ENCODE measurements at places on chromosomes 16 and 17.

GRCh38 chr16:90043526-90043925 lies 24.3 kb upstream of the DBNDD1 start:
- no peak for DNase-seq

DNA sequence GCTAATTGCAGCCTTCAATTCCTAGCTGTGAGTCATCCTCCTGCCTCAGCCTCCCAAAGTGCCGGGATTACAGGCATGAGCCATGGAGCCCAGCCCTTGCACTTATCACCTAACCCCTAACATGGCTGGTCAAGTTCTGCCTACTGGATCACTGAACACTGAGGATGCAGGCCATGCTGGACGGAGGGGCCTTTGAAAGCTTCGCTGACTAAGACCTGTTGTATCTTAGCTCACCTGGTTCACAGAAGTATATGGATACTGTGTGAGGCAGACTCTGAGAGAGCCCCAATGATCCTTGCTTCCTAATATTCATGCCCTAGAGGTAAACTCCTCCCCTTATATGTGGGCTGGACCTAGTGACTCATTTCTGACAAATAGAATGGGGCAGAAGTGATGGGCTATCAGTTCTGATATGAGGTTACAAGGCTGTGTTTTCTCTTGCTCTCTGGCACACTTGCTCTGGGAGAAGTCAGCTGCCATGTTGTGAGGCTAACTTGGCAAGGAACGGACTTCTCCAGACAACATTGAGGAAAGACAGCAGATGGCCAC lies 11.7 kb upstream of the TMIGD1 start:
- no peak for DNase-seq

GRCh38 chr17:35255316-35255715 lies 12.4 kb downstream of the SLFN5 start:
- no peak for DNase-seq

DNA sequence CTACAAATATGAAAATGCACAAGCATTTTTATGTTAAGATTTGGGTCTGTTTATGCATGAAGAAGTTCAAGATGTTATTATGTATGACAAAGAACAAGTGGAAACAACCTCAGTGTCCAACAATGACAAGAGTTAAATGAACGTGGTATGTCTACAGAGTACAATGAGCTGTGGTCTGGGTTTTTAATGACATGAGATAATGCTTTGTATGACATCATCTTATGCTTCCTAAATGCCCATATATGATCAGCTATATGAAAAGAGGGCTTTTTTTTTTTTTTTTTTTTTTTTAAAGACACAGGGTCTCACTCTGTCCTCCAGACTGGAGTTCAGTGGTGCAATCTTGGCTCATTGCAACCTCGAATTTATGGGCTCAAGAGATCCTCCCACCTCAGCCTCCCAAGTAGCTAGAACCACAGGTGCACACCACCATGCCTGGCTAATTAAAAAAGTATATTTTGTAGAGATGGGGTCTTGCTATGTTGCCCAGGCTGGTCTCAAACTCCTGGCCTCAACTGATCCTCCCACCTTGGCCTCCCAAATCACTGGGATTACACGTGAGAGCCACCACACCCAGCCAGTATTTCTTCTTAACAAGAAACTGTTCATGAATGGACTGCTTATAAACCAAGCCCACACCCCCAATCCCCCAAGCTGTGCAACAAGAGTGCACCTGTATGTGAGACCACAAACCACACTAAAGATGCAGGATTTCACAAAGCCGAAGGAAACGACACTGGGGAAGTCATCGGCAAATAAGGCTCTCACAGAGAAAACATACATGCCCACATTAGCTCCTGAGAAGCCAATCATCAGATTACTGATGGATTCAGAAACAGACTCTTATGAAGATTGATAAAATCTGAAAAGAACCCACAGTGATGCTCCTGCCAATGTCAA lies 114.5 kb downstream of the CPPED1 start:
- no peak for DNase-seq

GRCh38 chr17:82595893-82596292 lies 52.4 kb downstream of the WDR45B start:
- no peak for DNase-seq

DNA sequence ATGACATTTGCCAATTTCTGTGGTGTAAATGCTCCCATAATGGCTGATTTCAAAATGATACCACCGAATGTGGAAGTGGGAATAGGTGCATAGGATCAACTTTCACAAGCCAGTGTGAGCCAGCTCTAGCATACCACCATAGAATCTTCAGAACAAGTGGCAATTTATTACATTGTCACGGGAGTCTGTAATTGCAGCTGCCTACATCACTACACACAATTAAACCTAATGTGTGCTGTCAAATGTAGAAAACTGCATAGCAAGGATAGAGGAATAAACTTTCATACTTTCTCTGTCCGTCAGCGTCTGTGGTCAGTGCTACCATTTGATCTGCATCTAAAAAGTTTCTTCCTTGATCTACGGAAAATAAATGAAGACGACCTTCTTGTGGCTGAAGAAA lies 417.8 kb upstream of the TOM1L1 start:
- no peak for DNase-seq

GRCh38 chr16:47617732-47618131 lies 156.6 kb downstream of the PHKB start:
- DNase-seq = no peak

GRCh38 chr17:81961087-81961511 lies at the start of gene NOTUM:
TSS of gene NOTUM (minus strand) at chr17:81961187. CDS start at chr17:81960909, 278 bp downstream.
- DNase-seq = peak; percentile 68

DNA sequence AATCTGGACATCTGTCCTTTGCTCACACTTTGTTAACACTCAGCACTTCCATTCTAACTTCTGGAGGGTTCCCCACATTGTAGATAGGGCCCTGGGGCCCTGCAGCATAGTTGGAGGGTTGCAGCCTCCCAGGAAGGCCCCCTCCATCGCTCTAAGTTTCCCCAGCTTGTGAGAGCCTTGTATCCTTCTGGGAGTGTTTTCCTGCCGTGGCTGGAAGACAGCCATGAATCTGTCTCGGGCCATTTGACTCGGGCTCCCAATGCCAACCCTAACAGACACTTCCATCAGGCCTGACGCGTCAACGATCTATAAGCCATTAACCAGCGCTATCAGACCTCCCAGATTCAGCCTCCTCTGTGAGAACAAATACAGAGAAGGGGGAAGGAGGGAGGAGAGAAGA lies 263.7 kb upstream of the RPL38 start:
- DNase-seq = no peak

- DNase-seq = peak; percentile 79
Measured at GRCh38 chr17:74864866-74865395, 5.2 kb upstream of the GRIN2C start.

- DNase-seq = peak; percentile 95
Measured at GRCh38 chr16:28879841-28880588, 1.7 kb downstream of the ATP2A1 start.

DNA sequence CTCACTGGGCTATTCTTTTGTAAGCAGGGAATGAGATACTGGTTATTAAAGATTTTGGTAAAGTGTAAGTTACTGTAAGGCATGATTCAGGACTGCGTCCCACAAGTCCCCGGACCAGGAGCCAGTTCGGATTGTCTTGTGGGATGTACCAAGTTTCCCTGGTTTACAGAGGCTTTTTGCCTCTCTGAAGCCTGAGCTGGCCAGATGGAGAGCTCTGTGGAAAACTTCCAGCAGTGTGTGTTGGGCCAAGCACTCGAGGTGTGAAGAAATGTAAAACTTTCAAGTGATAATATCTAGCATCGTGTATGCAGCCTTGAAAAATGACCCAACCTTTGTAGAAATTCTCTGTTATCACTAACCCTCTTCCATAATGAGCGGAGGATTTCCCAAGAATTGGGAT lies 2.4 kb downstream of the EPN2 start:
- no peak for DNase-seq

GRCh38 chr16:69579783-69580481 lies 14.2 kb downstream of the NFAT5 start:
- DNase-seq = no peak

DNA sequence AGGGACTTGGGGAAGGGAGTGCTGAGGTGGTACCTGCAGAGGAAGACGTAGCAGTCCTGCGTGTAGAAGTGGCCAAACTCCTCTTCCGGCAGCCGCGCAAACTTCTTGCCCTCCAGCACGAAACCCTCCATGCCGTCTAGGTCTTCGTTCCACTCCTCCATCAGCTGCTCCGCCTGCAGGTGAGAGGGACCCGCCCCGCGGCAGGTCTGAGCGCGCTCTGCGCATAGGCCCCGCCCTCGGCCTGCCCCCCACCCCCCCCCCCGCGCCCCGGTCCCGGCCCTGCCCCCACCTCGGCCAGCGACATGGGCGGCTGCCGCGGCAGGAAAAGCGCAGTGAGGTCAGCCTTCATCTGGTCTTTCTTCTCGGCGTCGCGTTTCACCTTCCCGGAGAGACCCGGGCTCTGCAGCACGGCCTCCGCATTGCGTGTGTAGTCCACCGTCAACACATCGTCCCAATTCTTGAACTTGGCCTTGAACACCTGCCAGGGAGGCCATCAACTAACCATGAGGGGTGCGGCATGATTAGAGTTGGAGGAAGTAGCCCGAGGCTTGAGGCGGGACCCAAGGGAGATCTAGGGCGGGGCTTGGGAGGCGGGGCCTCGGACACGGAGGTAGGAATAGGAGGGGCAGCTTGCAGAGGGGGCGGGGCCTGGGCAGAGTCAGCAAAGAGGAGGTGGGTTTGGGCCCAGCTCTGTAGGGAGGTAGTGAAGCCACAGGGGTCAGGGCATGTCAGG lies 11.5 kb downstream of the FLII start:
- DNase-seq = peak; percentile 92

- DNase-seq = no peak
Measured at GRCh38 chr16:67464565-67464964, 16.4 kb downstream of the ATP6V0D1 start.

DNA sequence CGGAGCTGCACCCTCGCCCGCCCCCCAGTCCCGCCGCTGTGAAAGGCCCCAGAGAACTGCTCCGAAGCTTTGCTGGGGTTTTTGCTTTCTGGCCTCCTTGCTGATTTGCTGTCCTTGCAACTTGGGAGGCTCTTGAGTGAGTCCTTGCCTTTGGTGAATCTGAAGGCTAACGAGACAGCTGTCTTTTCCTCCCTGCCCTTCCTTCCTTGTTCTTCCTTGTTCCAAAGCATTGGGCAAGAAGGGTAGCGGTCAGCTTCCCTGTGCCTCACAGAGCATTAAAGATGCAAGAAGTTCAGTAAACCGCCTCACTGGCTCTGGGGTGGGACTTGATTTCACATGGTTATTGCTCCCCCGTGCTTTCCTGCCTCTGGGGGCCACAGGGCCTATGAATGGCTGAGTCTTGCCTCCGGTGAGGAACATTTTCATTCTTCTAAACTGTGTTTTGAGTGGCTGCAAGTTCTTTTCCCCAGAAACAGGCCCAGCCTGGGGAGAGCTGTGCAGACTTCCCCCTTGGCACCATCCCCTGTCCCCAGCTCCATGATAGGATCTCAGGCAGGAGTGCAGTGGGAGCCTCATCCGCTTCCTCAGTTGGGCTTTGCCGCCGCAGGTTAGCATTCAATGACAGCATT lies 1.4 kb downstream of the YPEL2 start:
- DNase-seq = no peak

DNA sequence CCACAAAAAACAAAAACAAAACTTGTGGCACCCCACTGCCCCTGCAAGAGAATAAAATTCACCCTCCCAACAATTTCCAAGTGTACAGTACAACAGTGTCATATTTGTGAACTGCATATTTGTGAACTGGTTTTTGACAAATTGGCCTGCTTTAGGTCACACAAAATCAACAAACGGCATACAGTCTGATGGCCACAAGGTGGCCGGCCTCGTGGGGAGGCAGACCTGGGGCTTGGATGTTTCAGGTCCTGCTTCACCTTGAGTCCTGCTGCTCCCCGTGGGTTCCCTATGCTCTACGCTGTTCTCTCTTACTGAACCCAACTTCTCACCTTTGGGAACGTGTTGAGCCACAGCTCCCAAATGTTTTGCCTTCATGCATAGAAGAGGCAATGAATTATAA lies 102.2 kb downstream of the CDK5R1 start:
- DNase-seq = peak; percentile 40

GRCh38 chr17:21458054-21458453 lies 81.9 kb downstream of the KCNJ12 start:
- DNase-seq = no peak

- no peak for DNase-seq
Measured at GRCh38 chr16:27786221-27786922, 236.4 kb downstream of the KATNIP start.

GRCh38 chr17:31561469-31562375 lies 170.2 kb downstream of the RAB11FIP4 start:
- no peak for DNase-seq

GRCh38 chr16:47644661-47645060 lies 183.5 kb downstream of the PHKB start:
- DNase-seq = no peak

DNA sequence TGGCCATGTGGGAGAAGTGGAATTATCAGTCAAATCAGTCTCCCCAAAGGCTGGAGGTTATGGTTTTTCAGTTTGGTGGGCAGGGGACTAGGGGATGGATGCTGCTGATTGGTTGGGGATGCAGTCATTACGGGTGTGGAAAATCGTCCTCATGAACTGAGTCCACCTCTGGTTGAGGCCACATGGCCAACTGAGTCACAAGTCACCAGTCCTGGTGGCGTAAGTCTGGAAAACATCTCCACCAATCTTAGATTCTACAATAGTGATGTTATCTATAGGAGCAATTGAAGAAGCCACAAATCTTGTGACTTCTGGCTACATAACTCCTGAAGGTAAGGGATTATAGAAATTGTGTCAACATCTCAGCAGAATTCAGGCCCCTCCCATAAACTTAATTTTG lies 5.2 kb upstream of the RNF135 start:
- DNase-seq = no peak

DNA sequence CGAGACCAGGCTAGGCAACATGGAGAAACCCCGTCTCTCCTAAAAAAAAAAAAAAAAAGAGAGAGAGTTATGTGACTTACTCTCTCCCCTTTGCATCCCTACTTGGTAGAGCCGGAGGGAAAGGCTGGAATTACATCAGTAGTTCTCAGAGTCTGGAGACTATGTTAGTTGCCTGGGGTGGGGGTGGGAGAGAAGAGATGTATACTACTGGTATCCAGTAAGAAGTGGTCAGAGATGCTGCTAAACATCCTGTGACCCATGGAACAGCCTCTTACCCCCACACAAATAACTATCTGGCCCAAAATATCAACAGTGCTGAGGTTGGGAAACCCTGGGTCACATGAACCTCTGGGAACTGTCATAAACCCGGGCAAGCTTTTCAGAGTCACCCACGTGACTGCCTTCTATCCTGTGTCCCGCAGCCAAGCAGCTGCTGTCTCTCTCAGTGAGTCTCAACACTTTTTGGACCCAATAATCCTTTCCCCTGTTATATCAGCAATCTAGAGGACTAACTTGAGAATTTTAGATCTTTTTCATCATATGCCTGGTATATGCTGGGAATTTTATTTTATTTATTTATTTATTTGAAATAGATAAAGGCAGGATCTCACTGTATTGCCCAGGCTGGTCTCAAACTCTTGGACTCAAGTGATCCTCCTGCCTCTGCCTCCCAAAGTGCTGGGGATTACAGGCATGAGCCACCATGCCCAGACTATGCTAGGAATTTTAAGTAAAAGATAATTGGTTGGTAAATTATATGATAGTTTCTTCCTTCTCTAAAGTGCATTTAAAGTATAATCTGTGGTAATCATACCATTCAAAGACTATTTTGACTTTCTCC lies 8.7 kb downstream of the EIF1 start:
- peak; percentile 36 for DNase-seq

Measured in NCI-H82 (cell line).